ENCODE measurements at places on chromosomes 11 and 22. TPM values are rescaled to one million over a fixed set of nuclear protein-coding genes. Genes with fewer than 3 reads are reported as not detected.

- no peaks in the 10 kb centered on the region for H3K27me3 ChIP-seq
- H3K4me3 ChIP-seq, result no peak overlapping the region
- H3K27ac ChIP-seq, result no peak overlapping the region
Observed at GRCh38 chr11:42025121-42025803, 565.8 kb upstream of the LRRC4C start.

- H3K27ac ChIP-seq, result no peak overlapping the region
- no peaks in the 10 kb centered on the region for H3K27me3 ChIP-seq
- H3K4me3 ChIP-seq, result no peak overlapping the region
Observed at GRCh38 chr11:124536520-124536919, 6.9 kb downstream of the OR8B12 start.

The ELFN2 gene
- 1.3 TPM for polyA plus RNA-seq

- peak overlapping the region; percentile 39 for H3K27ac ChIP-seq
- no peak for DNase-seq
- H3K27me3 ChIP-seq, result no peaks in the 10 kb centered on the region
- peaks cover 10% of the 10 kb centered on the region for H3K4me1 ChIP-seq
- no peaks in the 10 kb centered on the region for H3K36me3 ChIP-seq
Observed at GRCh38 chr22:29152045-29152953, 53.4 kb upstream of the EMID1 start.

DNA sequence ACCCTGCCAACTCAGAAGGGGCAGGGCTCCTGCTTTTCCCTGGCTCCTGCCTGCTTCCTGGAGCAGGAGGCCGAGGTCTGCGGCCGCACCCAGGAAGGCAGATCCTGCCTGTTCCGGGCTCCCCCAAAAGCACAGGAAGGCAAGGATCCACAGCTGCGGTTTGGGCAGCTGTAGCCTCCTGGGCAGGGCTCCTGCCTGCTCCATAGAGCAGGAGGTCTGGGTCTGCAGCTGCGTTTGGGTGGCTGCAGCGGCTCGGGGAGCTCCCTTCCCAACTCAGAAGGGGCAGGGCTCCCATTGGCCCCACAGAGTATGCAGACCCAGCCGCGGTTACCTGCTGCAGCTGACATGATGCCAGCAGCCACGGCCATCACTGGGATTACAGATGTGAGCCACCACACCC, 5.5 kb downstream of the UPK2 start:
- H3K27me3 ChIP-seq, result no peaks in the 10 kb centered on the region
- no peak for DNase-seq
- H3K27ac ChIP-seq, result no peak overlapping the region
- H3K4me1 ChIP-seq, result no peaks in the 10 kb centered on the region
- H3K36me3 ChIP-seq, result no peaks in the 10 kb centered on the region
- no peak overlapping the region for H3K4me3 ChIP-seq

- peaks cover 14% of the 10 kb centered on the region for H3K4me1 ChIP-seq
- DNase-seq, result no peak
- no peaks in the 10 kb centered on the region for H3K36me3 ChIP-seq
- H3K4me3 ChIP-seq, result no peak overlapping the region
- H3K27ac ChIP-seq, result no peak overlapping the region
Observed at GRCh38 chr11:76793391-76794291, 10.5 kb downstream of the TSKU start.

DNA sequence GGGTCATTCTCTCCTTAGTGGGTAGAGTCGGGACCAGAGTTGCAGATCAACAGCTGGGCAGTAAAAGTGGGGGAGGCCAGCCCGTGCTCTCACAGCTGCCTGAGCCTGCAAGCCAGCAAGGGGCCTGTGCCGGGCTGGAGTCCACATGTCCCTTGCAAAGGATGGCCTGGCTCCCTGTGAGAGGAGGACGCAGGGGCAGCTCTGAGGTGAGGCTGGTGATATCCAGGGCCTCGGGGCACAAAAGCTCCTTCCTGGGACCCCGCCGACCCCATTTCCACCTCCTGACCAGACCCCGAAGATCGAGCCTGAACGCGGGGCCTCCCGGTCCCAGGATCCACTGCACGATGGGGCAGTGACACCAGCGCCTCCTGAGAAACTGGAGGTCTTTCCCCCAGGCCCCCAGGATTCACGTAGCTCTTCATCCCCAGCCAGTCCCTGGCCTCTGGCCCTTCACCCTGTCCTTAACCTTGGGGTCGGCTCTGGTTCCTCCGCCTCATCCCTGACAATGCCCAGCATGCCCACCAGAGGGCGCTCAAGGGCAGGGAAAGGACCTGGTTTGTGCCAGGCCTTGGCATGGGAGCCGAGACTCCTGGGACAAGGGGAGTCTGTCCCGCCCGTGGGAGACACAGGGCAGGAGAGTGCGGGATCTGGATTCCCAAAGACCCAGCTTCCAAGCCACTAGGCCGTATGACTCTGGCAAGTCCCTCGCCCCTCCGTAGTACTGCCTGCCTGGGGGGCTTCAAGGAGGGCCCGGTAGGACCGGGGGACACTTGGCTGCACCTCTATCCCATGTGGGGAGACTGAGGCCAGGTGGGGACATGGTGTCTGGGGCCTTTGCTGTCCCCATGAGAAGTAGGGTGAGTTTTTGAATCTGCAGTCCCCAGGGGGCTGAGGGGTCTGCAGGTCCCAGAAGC, 17.8 kb upstream of the WNT7B start:
- no peaks in the 10 kb centered on the region for H3K4me1 ChIP-seq
- DNase-seq, result no peak
- no peaks in the 10 kb centered on the region for H3K27me3 ChIP-seq
- H3K27ac ChIP-seq, result no peak overlapping the region
- no peaks in the 10 kb centered on the region for H3K36me3 ChIP-seq

DNA sequence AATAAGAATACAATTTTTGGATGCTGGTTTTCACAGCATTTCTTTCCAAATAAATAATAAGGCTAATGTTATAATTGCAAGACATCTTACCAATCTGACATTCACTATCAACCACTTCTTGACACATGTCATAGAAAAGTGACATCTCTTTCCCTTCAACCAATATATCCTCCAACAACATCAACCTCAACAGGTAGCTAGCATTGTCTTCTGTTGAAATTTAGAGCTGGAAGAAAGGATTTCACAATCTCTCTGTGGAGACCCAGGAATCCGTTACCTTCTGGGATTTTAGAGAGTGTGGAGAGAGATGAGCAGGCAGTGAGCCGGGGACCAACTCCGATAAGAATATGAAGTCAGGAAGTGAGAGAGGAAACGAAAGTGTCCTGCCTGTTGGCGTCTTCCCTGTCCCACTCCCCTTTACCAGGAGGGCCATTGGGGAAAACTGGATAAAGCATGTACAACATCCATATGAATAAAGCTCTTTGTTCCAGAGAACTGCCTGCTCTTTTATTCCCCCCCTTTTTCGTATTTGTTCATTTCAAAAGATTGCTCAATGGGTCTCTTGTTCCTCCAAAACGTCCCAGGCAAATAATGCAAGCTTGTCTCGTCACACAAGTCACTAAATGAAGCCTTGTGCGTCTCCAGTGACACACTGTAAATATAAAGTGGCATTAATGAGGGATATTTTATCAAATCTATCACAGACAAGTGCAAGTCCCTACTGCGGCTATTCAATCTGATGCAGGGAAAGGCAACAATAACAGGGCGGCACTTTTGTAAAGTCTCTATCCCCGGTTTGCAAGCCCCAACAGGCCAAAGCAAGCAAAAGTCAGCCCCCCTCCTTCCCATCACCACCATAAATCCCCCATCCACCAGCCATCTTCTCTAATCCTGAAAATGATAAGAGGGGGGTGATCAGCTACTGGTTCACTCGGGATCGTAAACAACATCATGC, 3.4 kb downstream of the CADM1 start:
- H3K27ac ChIP-seq, result no peak overlapping the region
- DNase-seq, result no peak
- peaks cover 19% of the 10 kb centered on the region for H3K4me1 ChIP-seq
- no peaks in the 10 kb centered on the region for H3K36me3 ChIP-seq
- H3K4me3 ChIP-seq, result peak overlapping the region; percentile 85

DNA sequence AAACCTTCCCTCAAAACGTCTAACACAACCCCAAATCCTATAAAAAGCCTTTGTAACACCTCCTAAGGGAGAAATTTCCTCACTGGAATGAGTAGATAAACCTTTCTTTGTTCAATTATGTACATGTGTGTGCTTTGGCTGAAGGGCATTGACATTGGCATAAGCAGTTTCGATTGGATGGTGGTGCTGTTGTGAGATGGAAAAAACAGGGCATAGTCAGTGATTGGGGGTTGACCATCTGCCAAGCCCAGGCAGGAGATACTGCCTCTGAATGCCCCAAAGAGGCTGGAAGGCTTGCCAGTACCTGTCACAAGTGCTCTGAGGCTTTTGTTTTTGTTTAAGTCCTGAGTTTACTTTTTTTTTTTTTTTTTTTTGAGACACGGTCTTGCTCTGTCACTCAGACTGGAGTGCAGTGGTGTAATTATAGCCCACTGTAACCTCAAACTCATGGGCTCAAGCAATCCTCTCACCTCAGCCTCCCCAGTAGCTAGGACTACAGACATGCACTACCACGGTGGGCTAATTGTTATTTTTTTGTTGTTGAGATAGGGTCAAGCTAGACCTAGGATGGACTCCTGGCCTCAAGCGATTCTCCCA, 1.2 kb upstream of the CCDC117 start:
- no peaks in the 10 kb centered on the region for H3K27me3 ChIP-seq
- H3K27ac ChIP-seq, result no peak overlapping the region
- peaks cover 3% of the 10 kb centered on the region for H3K36me3 ChIP-seq
- DNase-seq, result no peak
- peaks cover 3% of the 10 kb centered on the region for H3K4me1 ChIP-seq
- no peak overlapping the region for H3K4me3 ChIP-seq

DNA sequence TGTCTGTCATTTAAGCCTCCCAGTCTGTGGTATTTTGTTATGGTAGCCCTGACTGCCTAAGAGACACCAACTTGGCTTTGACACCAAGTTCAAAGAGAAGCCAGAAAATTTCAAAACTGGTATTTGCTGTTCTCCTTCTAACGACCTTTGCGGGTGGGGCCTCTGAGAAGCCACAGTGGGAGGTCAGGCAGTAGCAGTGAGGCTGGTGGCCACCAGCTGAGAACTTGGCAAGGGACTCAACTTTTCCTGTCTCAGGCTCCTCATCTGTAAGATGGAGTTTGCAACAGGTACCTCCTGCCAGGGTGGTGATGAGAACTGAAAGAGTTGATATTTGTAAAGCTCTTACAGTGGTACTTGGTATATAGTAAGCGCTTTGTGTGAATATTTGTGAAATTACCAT, 183.4 kb downstream of the BCR start:
- peaks cover 95% of the 10 kb centered on the region for H3K27me3 ChIP-seq
- no peaks in the 10 kb centered on the region for H3K4me1 ChIP-seq
- H3K27ac ChIP-seq, result no peak overlapping the region
- H3K4me3 ChIP-seq, result no peak overlapping the region
- DNase-seq, result no peak

- H3K4me3 ChIP-seq, result no peak overlapping the region
- DNase-seq, result no peak
- no peak overlapping the region for H3K27ac ChIP-seq
- no peaks in the 10 kb centered on the region for H3K27me3 ChIP-seq
- H3K36me3 ChIP-seq, result no peaks in the 10 kb centered on the region
Observed at GRCh38 chr11:116611998-116612620, 160.7 kb downstream of the BUD13 start.

DNA sequence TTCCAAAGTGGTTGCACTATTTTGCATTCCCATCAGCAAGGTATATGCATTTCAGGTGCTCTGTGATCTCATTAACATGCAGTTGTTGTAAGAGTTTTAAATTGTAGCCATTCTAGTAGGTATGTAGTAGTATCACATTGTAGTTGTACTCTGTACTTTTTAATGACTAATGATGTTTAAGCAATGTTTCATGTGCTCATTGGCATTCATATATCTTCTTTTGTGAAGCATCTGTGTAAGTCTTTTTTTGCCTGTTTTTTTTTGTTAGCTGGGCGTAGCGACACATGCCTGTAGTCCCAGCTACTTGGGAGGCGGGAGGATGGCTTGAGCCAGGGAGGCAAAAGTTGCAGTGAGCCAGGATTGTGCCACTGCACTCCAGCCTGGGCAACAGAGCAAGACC, 11.3 kb upstream of the TRIM29 start:
- no peaks in the 10 kb centered on the region for H3K36me3 ChIP-seq
- H3K4me3 ChIP-seq, result no peak overlapping the region
- peaks cover 2% of the 10 kb centered on the region for H3K4me1 ChIP-seq
- H3K27ac ChIP-seq, result no peak overlapping the region
